ENCODE measurements at places on chromosomes 2 and 18.

GRCh38 chr2:181632733-181633401 is 24.0 kb downstream of the CERKL start:
- DNase-seq, result no peak

GRCh38 chr2:196927376-196928225 is 1.1 kb upstream of the PGAP1 start:
- peak; percentile 43 for DNase-seq

- DNase-seq, result no peak
Measured at GRCh38 chr2:182816866-182817265, 49.6 kb downstream of the FRZB start.

GRCh38 chr18:62409821-62410220 is 84.7 kb downstream of the TNFRSF11A start:
- no peak for DNase-seq

DNA sequence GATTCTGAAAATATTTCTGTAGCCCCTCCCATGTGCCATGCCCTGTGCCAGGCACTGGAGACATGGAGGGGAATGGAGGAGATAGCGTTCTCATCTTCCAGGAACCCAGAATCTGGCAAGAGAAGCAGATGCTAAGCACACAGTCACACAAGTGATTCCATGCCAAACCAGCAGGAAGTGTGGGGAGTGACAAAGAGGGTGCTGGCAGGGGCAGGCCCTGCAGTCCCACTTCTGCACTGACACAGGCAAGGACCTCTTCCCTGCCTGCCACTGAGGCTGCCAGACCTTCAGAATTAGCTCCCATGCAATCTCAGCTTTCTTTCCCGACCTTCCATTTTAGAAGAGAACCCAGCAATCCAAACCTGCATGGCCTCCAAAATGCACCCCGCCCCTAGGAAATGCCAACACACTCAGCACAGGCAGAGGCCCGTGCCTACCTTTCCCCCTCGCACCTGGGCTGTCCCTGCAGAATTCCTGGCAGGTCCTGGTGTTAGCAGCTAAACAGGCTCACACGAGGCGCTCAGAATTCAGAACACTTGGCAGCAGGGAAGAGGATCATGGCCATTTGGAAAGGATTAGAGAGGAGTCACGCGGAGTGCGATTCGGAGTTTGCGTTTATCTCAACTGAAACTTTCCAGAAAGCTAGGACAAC is 155.3 kb downstream of the MSH2 start:
- no peak for DNase-seq

GRCh38 chr18:12593866-12594265 is 64.0 kb downstream of the SPIRE1 start:
- DNase-seq, result no peak

- DNase-seq, result no peak
Measured at GRCh38 chr2:232338759-232339106, 39.8 kb upstream of the ALPP start.

- DNase-seq, result no peak
Measured at GRCh38 chr2:108570416-108570815, 36.1 kb downstream of the LIMS1 start.

GRCh38 chr2:118062048-118062447 is 26.2 kb upstream of the INSIG2 start:
- no peak for DNase-seq

DNA sequence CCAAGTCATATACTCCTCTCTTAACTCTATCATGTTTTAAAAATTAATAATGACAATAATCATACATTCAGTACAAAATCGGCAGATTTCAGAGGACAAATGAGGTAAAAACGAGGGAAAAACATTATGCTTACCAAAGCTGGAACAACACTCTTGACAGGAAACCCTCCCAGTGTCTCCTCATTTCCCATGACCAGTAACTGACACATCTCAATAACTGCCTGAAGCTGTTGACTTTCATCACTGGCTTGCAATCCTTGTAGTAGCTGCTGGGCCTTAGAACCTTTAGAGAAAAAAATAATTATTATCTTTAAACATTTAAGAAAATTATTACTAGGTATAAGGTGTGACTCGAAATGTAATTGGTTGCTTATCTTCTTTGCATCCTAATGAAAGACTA is 103.6 kb downstream of the TRIP12 start:
- no peak for DNase-seq

DNA sequence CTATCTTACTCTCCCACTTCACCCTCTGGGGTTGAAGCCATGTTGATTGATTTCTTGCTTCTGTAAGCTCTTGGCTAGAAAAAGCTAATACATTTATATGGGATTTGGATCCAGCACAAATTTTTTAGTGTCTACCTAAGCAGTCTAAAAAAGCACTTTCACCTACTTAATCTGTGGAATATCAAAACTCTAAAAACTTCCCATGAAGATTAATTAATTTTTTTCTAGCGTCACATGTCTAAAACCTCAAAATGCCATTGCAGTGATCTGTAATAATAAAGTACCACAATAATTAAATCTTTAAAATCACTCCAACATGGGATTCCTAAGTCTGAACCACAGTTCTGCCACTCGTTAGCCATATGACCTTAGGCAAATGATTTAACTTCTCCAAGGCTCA is 180.1 kb downstream of the EN1 start:
- DNase-seq, result no peak

- DNase-seq, result no peak
Measured at GRCh38 chr18:37289423-37289822, 276.2 kb downstream of the CELF4 start.

GRCh38 chr2:5666798-5667197 is 25.4 kb upstream of the SOX11 start:
- DNase-seq, result no peak

GRCh38 chr2:148253685-148254084 is 232.8 kb downstream of the MBD5 start:
- DNase-seq, result no peak

DNA sequence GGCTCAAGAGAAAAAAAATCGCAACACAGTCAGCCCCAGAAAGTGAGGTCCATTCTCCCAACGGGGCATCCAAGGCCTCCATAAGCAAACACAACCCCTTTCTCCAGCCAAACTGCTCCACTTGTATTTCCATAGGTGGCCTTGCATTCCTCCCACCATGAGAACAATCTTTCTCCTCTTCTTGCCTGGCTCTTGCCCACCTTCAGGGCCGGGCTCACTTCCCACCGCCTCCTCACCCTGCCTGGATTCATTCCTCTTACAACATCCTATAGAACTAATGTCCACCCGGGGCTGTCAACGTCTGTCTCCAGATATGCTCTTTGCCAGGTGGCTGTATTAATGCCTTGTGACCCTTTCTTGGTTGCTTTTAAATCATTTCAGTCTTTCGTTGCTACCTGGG is 124.5 kb downstream of the SMAD7 start:
- no peak for DNase-seq
